ENCODE measurements at places on chromosomes 3 and 15. TPM values are rescaled to one million over a fixed set of nuclear protein-coding genes. Genes with fewer than 3 reads are reported as not detected.

DNA sequence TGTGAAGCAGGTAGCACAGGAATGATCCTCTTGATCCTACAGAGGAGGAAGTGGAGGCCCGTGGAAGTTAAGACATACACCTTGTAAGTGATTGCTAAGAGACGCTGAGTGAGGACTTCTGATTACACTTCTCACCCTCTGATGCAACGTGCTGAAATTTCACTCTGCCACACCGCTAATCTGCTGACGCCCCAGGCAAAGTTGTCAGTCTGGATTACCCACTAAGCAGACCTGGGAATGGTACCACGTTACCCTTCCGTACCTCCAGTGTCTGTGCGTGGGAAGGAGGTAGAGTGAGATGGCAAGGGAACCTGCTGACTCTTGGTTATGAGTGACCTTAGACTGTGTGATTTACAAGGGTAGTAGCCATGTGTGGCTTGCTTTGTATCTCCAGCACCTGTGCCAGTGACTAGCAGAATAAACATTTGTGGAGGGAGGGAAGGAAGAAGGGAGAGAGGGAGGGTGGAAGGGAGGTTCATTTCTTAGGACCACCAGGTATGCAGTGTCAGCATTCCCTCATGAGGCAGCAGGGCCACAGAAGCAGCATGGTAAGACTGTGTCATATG lies 115.0 kb downstream of the ALDH1A2 start:
- peak; percentile 13 for DNase-seq

FOXB1 gene
- polyA plus RNA-seq, result not detected

PLCB2 gene
- polyA plus RNA-seq, result 10.8 TPM

TMEM108 gene
- 1.6 TPM for polyA plus RNA-seq

UBAP1L gene
- polyA plus RNA-seq, result 6.9 TPM

DNA sequence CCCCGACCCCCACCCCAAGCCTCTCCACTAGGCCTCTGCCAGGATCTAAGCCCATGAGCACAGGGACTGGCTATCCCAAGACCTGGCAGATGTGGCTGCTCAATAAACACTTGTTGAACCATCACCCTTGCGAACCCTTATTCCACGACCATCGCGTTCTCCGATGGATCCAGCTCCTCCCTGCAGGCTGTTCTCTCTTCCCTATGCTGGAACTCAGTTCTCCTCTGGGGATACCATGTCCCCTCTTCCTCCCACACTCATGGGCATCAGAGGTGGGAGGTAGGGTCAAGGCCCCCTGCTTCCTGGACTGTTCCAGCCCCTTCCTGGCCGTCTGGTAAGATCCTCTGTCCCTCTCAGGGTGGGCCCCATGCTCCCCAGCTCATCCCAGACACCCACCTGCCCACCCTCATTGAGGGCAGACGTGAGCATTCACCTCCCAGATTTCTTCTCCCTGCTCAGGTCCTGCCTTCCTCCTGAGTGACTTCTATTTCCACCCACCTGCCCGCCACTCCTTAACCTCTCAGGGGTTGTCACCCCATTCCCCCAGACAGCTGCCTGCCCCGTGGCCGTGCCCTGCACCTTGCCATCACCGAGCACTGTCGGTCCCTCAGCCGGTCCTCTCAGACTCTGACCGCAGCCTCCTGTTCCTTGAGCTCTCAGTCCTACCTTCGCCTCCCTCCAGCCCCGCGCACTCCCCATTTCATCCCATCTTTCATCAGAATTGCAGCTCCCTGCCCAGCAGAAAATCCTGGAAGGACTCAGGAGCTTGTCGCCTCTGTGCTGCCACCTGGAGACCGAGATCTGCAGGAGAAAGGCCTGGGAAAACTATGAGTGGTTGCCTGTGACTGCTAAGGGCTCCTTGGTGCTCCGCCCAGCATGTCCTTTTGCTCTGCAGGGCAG lies 42.0 kb downstream of the PML start:
- DNase-seq, result peak; percentile 74

DNA sequence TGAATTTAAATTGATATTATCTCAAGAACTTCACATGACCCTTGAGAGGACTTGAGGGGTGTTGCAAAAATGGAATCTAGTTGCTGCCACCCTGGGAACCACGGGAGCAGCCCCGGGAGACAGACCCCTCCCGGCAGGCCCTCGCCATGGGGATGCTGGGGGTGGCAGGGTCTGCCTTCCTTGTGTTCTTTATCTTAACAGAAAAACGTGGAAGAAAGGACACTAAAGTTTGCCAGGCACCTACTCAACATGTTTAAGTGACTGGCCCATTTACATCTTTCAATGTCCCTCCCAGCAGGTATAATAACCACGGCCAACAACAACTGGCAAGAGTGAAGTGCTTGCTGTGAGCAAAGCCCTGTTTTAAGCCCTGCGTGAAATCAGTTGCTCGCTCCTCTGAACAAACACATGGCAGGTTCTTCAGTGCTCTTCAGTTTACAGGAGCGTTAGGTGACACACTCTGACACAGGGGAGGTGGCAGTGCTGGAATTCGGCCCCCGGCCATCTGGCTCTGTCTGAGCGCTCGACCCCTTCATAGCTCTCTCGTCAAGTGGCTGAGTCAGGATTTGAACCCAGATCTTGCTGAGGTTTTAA lies 112.5 kb downstream of the ASB7 start:
- DNase-seq, result no peak

DNA sequence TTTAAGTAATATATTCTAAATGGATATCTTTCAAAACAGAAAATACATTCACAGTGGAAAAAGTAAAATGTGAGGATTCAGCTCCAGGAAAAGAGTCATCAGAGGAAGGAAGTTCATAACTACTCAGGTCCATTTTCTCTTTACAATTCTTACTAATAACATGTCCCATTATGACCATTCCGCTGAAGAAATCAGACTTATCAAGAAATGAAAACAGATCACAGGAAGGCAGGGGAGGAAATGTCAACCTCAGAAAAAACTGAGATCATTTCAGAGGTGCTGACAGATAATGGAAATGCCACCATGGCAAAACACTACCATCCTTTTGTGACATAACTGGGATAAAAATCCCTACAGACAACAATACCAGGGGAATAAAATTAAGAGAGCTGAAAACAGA lies 139.5 kb downstream of the MAGI1 start:
- DNase-seq, result no peak

SLC51A gene
- polyA plus RNA-seq, result 18.0 TPM

LNP1 gene
- 6.8 TPM for polyA plus RNA-seq
